HS-27A (cell line): ENCODE measurements at places on chromosomes 4 and X.
A peak's percentile ranks its signal among the peaks of the same experiment; 100 is the strongest.

GRCh38 chrX:124023838-124024238 is 62.3 kb downstream of the STAG2 start:
- DNase-seq, result no peak

- DNase-seq, result no peak
These were observed 118.1 kb downstream of the ENPP6 start for GRCh38 chr4:184099535-184099966.

- no peak for DNase-seq
These were observed 55.9 kb downstream of the UGT2A3 start for GRCh38 chr4:68895561-68896198.

GRCh38 chr4:99357948-99358347 is 5.4 kb upstream of the ADH1C start:
- no peak for DNase-seq

- DNase-seq, result peak; percentile 80
These were observed 372.1 kb downstream of the BMPR1B start for GRCh38 chr4:95129821-95130311.

DNA sequence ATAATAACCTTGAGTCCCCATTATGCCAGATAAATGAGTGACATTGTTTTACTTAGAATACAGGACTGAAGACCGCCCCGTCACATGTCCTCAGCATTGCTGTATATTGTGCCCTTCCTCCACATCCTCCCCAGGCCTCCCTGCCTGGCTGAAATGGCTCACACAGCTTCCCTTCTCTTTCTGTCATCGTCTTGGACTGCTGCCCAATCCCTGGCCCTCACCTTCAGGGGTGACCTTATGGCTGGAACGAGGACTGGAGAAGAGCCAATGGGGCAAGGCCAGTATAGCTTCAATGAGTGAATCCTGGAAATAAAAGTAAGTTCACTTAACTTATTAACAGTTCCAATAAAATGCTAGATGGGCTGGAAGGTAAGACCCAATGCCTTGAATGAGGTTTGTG is 2.7 kb downstream of the KCNE5 start:
- DNase-seq, result no peak

DNA sequence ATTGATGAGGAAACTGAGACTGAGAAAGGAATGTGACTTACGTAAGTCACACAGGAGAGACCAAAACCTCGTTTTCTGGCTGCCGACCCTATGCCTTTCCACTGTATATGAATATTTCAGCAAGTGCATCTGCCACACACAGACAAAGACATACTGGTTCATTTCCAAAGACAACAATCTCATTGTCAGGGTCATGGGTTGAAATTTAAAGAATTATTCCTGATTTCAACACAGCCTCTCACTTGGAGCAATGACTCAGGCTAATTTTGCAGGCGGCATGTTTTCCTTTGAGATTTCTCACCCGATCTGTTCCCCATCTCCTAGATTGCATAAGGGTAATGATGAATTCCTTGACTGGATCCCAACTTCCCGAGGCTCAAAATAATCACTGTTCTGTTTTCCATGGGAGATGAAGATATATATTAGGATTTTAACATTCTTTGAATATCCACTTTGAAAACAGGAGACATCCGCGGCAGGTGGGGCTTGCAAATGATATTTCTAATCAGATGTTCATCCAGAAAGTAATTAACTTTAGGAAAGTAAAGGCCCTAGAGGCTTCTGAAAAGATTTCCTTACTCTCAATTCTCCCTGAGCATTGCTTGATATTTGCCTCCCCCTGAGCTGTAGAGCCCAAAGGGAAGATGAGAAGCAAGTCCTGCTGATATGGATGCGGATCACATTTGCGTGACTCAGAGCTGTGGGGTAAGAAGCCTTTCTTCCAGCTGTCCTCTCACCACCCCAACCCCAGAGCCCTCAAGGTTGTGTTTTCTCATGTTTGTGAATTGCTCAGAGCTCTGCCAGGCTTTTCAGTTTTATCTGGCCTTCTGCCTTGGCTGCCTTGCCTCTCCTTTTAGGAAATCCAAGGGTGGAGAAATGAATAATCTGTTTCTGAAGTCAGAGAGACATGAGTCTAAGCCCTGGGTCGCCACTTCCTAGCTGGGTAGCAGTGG is 361.1 kb upstream of the BOD1L1 start:
- peak; percentile 94 for DNase-seq

GRCh38 chr4:158055668-158056067 is 117.2 kb downstream of the GASK1B start:
- DNase-seq, result no peak

GRCh38 chrX:13574600-13574999 is 5.2 kb downstream of the EGFL6 start:
- DNase-seq, result no peak

- DNase-seq, result no peak
These were observed 442.7 kb downstream of the RPA4 start for GRCh38 chrX:97326456-97326855.

DNA sequence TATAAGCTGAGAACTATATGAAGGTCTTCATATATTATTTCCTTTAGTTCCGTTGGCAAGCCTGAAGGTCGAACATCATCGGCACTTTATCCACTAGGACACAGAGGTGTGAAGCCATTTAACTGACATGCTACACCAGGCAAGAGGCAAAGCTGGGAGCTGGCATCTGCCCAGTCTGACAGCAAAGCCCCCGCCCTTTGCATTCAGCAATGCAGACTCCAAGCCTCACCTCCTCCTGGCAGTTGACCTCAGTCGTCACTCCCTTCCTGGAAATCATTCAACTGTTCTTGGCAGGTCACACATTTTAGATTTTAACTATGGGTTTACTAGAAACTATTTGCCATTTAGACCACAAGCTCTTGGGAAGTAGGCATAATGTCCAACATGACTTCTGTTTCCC is 135.8 kb upstream of the FRG1 start:
- no peak for DNase-seq
